Urothelium cell line (cell line): ENCODE measurements at places on chromosomes 13 and 19.

DNA sequence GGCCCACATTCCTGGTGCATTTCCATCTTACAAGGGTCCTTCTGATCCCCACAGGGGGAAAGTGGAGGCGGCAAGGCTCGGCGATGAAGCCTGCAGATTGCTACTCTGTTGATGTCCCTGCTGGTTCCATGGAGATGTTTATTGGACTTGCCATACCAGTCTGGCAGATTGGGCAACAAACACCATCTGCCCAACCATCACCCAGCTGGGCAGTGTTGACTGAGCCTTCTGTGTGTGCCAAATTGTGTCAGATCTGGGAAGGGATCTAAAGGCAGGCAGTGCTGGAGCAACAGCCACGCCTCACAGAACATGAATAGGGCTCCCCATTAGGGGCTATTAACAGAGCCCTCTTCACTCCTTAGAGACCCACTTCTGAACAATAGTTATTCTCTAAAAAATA lies 35.0 kb downstream of the FLT1 start:
- no peak for DNase-seq

- DNase-seq = no peak
Measured at GRCh38 chr13:108439556-108439955, 170.0 kb downstream of the TNFSF13B start.

- DNase-seq = peak; percentile 90
Measured at GRCh38 chr19:46784262-46785053, 3.9 kb downstream of the SLC1A5 start.

DNA sequence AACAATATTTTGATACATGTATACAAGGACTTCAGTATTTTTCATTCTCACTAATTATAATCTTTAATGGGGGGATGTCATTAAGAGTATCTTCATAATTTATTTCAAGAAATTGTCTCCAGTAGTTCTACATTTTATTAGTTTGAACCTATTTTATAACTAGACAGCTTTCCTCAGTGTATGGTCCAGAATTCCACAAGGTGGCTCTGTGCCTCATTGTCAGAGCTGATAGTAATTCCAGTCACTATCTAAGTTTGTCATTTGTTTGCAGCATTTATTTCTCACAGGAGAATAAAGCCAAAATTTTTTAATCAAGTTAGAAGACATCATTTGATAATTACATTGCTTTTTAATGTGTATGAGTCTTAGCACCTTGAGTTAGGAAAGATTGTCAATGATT lies 1633.0 kb upstream of the PCDH20 start:
- no peak for DNase-seq

DNA sequence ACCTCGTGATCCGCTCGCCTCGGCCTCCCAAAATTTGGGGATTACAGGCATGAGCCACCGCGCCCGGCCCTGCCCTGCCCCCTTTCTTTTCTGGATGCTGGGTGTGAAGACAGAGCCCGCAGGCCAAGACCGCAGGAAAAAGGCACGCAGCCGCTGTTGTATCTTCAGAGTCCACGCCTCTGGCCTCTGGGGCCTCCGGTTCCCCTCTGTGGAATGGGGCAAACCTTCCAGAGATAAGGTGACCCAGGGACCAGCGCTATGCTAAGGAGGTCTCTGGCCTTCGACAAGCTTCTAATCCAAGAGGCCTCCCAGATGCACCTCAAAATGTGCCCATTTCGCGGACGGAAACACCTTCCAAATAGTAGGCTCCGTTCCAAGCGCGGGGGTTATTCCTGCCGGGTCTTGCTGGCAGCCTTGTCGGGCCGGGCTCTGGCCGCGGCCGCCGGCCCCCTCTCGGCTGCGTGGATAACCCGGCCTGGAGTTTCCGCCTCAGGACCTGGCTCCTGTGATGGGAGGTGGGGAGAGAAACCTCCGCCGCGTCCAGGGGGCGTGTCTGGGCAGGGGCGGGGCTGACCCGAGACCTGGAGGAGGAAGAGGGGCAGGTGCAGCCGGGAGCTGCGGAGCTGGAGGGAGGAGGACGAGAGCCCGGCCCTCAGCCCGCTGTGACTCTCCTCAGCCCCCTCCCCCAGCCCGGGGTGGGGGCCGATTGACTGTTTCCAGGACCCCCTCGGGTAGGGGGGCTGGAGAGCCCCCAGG lies 13.1 kb downstream of the TJP3 start:
- peak; percentile 82 for DNase-seq

GRCh38 chr19:17953869-17954268 lies 13.0 kb upstream of the KCNN1 start:
- no peak for DNase-seq

- DNase-seq = peak; percentile 58
Measured at GRCh38 chr19:8611877-8612806, 1.6 kb upstream of the ADAMTS10 start.

GRCh38 chr19:5165697-5166019 lies 175.0 kb downstream of the PTPRS start:
- DNase-seq = no peak

- DNase-seq = no peak
Measured at GRCh38 chr19:15280048-15280725, 47.9 kb upstream of the EPHX3 start.

GRCh38 chr19:20247016-20247683 lies 80.1 kb downstream of the ZNF486 start:
- DNase-seq = no peak

DNA sequence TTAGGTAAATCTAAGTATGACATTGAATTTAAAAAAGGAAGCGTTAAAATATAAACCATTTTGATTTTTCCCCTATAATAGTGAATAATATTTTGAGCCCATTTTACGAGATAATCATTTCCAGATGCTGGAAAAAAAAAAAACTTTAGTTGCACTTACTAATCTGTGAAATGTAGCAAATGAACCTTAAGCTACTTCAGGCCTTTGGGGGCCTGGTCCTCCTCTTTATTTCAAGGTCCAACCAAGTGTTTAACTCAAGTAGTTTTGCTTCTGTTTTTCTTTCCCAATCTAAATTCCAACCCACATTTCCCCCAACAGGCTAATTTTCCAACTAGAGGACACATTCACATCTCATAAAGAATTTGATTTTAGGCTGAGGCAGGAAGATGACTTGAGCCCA lies 101.2 kb downstream of the TNFRSF19 start:
- no peak for DNase-seq

- DNase-seq = no peak
Measured at GRCh38 chr19:4018775-4019504, 11.4 kb downstream of the PIAS4 start.

DNA sequence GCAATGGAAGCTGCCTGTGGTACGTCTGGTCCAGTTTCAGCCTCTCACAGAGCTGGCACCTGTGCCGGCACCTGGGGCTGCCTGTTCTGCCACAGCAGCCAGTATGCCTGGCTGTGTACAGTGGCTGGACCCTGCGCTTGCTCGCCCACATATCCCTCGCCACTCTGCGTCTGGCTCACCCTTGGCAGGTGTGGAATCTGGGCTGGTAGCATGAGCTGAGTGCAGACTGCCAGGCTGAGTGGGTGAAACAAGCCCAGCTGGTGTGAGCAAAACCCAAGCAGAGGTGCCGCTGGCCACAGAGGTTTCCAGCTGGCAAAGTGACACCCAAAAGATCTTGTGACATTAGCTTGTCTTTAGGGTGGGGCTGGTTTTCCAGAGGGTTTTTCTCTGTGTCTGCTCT lies 80.7 kb downstream of the ING1 start:
- DNase-seq = no peak

GRCh38 chr13:79456656-79457365 lies 24.1 kb upstream of the NDFIP2 start:
- no peak for DNase-seq

DNA sequence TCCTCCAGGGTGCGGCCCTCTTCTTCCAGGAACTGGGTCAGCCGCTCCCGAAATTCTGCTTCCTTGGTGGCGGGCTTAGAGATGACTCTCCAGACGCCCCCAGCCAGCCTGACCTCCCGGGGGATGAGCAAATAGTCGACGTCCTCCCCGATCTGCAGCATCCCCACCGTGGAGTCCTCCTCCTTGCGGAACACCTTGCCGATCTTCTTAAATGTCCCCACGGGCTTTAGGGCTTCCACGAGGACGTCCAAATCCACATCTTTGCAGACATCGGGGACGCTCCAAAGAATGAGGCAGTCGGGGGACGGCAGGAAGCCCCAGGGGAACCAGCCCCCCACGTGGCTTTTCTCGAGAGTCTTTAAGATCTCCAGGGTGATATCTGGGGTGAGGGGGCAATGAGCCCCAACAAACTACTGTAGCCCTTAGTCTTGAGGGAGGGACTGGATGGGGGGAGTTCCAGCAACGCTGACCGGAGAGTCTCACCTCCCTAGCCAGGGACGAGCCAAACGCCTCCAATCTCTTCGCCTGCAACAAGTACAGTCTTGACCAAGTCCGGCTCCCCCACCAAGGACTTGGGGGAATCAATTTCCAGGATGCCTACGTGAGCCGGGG lies 608 bp downstream of the CCDC8 start:
- no peak for DNase-seq

GRCh38 chr19:41978470-41978869 lies 15.6 kb downstream of the ATP1A3 start:
- no peak for DNase-seq

- DNase-seq = no peak
Measured at GRCh38 chr19:3360421-3361383, 5.7 kb upstream of the NFIC start.

DNA sequence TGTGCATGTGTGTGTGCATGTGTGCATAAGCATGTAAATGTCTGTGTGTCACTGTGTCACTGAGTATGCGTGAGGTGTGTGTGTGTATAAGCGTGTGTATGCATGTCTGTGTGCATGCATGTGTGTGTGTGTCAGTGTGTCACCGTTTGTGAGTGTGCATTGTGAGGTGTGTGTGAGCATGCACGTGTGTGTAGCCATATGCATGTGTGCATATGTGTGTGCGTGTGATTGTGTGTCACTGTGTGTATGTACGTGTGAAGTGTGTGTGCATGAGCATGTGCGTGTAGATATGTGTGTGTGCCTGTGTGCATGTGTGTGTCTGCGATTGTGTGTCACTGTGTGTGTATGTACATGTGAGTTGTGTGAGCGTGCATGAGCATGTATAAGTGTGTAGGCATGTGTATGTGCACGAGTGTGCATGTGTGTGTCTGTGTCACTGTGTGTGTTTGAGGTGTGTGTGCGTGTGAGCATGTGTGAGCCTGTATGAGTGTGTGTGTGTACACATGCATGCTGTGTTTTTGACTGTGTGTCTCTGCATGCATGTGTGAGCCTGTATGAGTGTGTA lies 144.5 kb downstream of the NALCN start:
- no peak for DNase-seq

- no peak for DNase-seq
Measured at GRCh38 chr13:39385154-39385553, 217.8 kb downstream of the LHFPL6 start.

- no peak for DNase-seq
Measured at GRCh38 chr19:31543456-31543855, 194.2 kb upstream of the TSHZ3 start.

- no peak for DNase-seq
Measured at GRCh38 chr13:113936166-113936965, 37.5 kb downstream of the C13orf46 start.

DNA sequence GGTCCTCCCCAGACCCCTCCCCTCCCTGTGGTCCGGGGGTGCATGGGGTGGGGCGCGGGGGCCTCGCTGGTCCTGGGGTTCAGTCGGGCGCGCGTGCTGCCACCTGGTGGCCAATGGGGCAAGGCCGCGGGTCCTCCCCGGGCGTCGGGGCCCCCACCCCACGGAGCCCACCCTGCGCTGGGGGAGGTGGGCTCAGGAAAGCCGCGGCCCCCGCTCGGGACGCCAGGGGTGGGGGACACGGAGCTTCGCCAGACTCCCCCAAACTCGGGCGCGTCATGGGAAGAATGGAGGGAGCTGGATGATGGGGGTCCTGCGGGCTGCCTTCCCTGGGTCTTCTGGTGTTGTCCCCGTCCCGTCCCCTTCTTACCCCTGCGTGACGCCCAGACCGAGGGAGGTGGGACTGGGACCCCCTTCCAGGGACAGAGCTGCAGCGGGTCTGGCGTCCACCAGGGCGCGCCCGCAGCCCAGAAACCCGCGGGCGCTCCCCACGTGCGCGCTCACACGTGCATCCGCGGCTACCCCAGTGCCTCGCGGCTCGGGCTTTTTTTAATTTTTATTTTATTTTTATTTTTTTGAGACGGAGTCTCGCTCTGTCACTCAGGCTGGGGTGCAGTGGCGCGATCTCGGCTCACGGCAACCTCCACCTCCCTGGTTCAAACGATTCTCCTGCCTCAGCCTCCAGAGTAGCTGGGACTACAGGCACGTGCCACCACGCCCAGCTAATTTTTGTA lies 19.8 kb upstream of the TCF3 start:
- peak; percentile 58 for DNase-seq

GRCh38 chr19:3433313-3433712 lies 47.0 kb downstream of the SMIM24 start:
- no peak for DNase-seq

DNA sequence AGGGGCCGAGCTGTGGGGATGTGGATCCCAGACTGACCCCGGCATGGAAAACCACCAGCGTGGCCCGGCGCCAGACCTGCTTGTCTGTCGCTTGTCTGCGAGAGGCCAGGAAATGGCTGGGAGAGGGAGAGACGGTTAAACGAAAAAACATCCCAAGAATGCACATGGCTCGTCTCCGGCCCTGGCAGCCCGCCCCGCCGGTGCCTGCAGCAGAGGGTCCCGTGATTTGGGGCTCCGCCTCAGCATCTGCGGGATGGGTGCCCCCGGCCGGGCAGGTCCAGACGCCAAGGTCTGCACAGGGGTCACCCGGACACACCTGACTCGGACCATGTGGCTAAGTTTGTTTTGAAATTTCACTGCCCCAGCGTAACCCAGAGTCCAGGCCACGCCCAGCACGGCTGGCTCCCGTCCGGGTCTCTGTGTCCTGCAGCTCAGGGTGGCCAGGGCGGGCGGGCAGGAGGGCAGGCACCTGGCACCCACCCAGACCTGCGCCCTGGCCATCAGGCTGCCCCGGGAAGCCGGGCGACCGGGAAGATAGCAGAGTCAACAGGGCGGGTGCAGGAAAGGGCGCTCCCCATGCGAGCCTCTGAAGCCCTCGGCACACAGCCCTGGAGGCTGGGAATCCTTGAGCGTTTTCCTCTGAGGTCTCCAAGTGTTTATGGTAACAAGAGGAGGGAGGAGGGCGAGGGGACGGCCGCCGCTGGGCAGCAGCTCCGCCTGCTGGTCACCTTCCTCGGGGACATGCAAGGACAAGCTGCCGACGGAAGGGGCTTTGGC lies 103.2 kb downstream of the GADD45B start:
- DNase-seq = peak; percentile 70
